ENCODE measurements at places on chromosomes 7 and 10. TPM values are rescaled to one million over a fixed set of nuclear protein-coding genes. Genes with fewer than 3 reads are reported as not detected.
A peak's percentile ranks its signal among the peaks of the same experiment; 100 is the strongest.

GRCh38 chr10:113879691-113880090, 25.2 kb downstream of the NHLRC2 start:
- DNase-seq = no peak

- DNase-seq = no peak
Measured at GRCh38 chr7:106480616-106481031, 180.3 kb downstream of the CCDC71L start.

DNA sequence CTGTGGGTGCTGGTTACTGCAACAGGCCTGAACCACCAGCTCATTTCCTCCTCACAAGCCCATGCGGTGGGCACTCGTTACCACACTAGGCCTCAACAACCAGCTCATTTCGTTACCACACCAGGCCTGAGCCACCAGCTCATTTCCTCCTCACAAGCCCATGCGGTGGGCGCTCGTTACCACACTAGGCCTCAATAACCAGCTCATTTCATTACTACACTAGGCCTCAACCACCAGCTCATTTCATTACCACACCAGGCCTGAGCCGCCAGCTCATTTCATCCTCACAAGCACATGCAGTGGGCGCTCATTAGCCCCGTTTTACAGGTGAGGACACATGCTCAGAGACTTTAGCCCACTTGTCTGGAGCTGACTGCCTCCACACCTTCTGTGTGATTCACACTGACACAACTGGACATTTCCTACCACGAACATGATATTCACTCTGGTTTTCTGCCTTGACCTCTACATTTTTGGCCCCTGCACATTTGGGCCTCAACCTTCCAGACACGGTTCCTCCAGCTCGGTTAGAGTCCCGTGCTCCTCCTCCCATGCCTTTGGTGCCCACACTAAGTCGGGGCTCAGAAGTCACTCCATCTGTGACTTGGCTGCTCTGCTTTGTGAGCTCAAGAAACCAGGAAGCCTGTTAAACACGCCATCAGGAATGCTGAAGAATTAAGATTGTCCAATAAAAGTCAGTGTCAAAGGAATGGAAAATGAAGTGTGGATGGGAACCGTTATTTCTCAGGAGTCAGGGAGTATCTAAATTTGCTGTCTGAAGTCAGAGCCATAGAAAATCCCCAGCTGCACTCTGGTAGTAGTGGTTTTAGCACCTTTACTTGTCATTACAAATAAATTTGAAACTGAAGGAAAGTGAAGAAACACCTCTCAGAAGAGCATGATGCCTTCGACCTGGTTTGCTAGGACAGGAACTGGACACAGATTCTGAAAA, 55.8 kb upstream of the LANCL2 start:
- peak; percentile 63 for DNase-seq

DNA sequence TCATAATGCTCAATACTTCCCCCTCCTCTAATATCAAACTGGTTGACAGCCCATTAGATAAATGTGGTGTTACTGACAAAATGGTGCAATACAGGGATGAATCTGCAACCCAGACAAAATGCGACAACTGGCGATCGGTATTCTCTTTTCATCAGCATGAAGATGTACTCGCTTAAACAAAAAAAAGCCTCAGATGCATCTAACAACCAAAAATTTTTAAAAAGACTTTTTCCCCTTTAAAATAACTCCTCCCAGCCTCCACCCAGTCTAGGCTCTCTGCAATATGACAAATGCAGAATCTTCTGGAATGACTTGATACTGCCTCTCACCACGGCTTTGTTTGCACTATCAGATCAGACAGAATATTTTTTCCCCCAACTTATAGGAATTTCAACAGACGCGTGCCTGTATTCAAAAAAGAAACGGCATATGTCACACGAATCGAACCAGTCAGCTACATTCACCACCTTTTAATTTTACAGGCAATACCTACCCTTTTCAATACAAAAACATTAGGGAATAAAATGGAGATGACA, 1.2 kb downstream of the YWHAG start:
- no peak for DNase-seq

GRCh38 chr7:96273716-96274115, 48.2 kb downstream of the SLC25A13 start:
- no peak for DNase-seq

- no peak for DNase-seq
Measured at GRCh38 chr7:98214811-98215321, 3.6 kb downstream of the BHLHA15 start.

Gene TMEM229A
- not detected for total RNA-seq

Gene ACSM6
- not detected for total RNA-seq

Gene LRRC17
- not detected for total RNA-seq

All from CD8-positive, alpha-beta memory T cell (primary cell).